ENCODE measurements at places on chromosomes 6 and 20. TPM values are rescaled to one million over a fixed set of nuclear protein-coding genes. Genes with fewer than 3 reads are reported as not detected.

Gene ETV7
- total RNA-seq = 4.6 TPM

- no peak for DNase-seq
These were observed 14.0 kb upstream of the SNAP91 start for GRCh38 chr6:83722876-83723275.

GRCh38 chr6:28634761-28635546, 109.3 kb downstream of the GPX5 start:
- DNase-seq = no peak

GRCh38 chr6:148500402-148500801, 157.8 kb downstream of the SASH1 start:
- no peak for DNase-seq

- peak; percentile 48 for DNase-seq
These were observed 595 bp downstream of the FBXO5 start for GRCh38 chr6:152981989-152982903.

DNA sequence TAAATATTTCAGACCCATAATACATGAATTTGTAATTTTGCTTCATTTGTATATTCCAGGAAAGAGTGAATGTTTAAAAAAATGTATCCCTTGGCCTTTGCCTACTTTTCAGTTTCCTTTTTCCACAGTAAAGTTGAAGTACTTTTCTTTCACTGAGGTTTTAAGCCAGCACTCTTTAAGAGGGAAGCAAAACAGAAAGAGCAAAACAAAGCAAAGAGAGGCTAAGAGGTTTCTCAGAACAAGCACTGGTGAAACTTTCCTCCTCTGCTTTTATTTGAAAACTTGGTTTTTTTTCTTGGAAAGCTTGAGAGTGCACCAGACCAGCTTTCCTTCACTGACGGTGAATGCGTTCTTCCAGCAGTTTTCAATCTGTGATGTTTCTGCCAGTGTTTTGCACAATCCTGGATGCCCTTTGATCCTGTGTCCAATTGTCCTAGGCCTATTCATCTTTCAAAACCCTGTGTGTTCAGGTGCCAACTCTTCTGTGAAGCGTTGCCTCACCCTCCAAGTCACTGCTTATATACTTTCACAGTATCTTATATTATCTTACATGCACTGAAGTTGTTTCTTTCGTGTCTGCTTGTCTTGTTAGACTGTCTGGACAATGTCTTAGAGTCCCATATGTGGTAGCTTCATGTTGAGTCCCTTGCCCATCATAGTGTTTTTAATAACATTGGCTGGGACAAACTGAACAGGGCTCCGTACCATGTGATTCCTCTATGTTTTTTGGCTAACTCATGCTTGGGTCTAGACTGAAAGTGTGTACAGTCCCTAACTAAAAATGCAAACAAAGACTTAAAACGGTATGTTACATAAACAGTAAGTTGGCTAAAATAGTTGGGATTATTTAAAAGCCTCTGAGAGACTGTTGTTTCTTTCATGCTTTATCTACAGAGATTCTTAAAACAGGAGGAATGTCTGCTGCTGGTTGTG, 1.9 kb downstream of the RNF217 start:
- no peak for DNase-seq

DNA sequence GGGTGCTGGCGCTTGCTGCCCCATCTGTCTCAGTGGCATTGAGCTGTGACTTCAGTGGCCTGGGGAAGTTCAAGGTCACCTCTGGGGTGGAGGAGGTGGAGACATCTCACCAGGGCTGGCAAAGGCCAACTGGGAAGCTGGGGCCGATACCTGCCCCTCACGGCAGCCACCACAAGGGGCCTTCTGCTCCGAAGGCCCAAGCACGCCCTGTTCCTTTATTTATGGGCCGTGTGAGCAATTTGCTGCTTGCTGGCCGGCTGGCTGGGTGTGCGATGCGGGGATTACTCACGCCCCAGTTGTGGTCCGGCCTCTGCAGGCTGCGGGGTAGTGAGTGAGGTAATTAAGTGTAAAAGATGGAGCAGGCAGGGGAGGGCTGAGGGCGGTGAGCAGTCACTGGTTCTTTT, 13.2 kb upstream of the SCRT2 start:
- DNase-seq = no peak

GRCh38 chr6:107267634-107268033, 152.3 kb upstream of the BEND3 start:
- no peak for DNase-seq

- no peak for DNase-seq
These were observed 22.4 kb upstream of the RALY start for GRCh38 chr20:33971147-33971975.

DNA sequence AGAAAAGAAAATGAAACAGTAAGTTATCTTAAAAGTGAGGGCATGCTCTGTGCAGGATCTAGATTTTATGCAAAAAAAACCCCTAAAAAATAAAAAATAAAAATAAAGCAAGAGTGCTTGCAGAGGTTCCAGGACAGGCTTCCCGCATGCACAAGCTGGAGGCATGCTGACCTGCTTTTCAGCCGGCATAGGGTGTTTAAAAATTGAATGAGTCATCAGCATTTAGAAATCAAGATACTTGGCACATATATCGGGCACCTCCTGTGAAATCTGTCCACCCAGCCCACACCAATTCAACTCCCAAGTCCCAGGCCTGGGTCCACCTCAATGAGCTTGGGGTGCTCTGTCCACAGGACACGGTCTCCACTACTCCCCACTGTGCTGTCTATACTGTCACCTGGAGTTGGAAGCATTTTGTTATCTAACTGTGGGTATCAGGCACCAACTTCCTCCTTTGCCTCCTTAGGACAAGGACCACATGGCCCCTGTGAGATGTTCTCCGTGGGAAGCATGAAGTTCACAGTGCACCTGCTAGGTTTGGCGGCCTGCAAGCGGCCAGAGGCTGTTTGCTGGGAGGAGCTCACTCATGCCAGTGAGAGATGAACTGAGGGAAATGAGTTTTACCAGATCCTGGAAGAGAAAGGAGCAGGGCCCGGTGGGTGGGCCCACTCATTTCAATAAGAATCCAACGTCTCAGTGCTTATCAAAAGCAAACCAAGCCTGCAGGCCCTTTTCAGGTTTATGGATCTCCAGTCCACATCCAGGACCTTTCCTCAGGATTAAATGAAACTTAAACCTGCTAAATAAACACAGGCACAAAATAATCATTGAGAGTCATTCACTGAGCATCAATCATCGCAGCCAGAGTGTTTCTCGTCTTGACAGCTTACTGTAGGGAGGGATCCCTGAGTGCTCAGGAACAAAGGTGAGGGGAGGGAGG, 121.1 kb downstream of the FOXA2 start:
- no peak for DNase-seq

GRCh38 chr6:161679980-161680538, 406.2 kb upstream of the AGPAT4 start:
- no peak for DNase-seq

DNA sequence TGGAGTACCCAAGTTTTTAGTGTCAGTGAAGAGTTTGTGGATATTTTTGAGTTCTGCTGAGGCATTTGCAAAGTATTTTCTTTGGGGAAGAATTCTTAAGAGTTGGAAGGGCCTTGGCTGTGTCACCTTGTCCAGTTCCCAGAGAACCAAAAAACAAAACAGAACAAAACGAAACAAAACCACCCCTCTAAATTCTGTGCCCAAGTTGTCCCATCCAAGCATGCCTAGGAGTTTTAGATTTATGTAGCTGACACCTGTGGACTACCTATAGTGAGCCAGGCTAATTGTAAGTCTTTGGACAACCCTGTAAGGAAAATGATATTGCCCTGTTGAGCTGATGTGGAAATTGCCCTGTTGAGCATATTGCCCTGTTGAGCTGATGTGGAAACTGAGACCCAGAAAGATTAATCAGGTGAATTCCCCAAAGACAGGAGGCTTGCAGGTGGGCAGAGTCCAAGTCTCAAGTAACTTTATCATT, 1.0 kb upstream of the ECI2 start:
- DNase-seq = no peak

DNA sequence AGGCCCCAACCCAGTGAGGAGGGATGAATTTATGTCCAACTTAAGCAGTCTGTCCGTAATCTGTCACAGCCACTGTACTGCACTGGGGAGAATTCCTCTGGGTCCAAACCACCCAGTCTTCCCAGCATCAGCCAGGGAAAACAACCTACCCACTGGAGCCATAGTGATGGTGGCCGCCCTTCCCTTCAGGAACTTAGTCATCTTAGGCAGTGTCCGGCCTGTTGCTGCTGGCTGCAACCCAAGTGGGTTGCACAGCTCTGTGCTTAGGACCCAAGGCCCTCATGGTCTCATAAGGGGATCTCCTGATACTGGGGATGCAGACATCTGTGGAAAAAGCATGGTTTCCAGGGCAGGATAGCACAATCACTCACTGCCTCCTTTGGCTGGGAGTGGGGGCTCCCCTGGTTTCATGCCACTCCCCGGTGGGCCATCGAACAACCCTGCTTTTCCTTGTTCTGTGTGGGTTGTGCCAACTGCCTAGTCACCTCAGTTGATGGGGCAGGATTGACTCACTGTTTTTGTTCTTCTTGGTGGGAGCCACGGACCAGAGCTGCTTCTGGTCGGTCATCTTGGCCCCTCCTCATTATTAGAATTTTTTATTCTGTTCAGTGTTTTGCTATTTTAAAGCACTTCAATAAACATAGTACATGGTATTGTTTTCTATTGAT, 591.9 kb downstream of the DOK5 start:
- DNase-seq = no peak

- DNase-seq = no peak
These were observed 94.2 kb downstream of the TFAP2C start for GRCh38 chr20:56723331-56723730.

- DNase-seq = peak; percentile 41
These were observed 66.8 kb downstream of the TBC1D7 start for GRCh38 chr6:13261464-13261994.

DNA sequence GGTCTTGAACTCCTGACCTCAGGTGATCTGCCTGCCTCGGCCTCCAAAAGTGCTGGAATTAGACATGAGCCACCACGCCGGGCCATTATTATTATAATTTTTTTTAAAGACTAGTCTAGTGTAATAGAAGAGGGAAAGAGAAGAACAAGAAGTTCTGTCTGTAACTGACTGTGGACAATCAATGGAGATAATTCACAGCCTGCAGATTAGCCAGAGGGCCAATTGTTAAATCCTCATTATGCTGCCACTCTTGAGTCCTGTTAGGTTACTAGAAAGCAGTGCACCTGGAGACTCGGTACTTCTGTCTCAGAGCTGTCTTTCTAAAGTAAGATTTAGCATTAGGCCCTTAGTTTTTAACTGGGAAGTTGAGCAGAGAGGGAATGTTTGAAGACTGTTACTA, 37.5 kb downstream of the CARMIL1 start:
- no peak for DNase-seq

- DNase-seq = no peak
These were observed 643.8 kb upstream of the AGPAT4 start for GRCh38 chr6:161917645-161918044.

Gene HCK
- total RNA-seq = not detected

DNA sequence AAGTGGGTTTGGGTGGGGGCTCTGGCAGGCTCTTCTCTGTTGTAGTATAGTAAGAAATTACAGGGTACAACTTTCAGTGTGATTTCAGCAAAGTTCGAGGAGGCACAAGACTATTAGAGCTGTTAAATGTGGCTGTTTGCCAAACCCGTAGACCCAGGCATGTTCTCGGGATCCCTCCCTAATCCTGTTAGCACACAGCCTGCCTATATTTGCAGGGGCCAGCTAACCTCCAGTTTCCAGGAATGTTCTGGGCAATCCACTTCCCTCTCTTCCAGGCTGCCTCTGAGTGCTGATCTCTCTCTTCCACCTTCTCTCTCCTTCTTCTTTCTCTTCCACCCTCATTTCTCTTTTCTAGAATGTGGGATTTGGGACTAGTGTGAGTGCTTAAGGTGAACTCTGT, 34.8 kb upstream of the ZFP64 start:
- DNase-seq = no peak

GRCh38 chr20:40697541-40697940, 8.5 kb upstream of the MAFB start:
- DNase-seq = no peak

DNA sequence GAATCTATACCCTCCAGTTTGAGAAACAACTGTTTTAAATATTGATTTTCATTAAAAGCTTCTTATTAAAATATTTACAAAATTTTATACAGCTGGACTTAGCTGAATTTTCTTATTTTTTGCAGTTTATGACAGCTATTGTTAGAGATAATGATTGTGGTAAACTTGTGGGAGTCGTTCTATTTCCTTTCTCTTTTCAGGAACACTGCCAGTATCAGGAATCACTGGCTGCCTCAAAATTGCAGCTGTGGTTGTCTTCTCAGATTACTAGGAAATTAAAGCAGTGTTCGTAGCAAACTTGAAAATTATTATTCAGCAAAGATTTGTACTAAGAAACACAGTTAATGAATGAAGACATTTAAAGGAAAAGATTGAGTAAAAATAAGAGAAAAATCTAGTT, 311.0 kb downstream of the CENPW start:
- DNase-seq = no peak

- DNase-seq = no peak
These were observed 483.2 kb downstream of the QKI start for GRCh38 chr6:163897669-163898068.

- DNase-seq = peak; percentile 57
These were observed 46.8 kb downstream of the CD24 start for GRCh38 chr6:106927531-106928398.

GRCh38 chr20:51022227-51022802, 592 bp downstream of the KCNG1 start:
- DNase-seq = no peak

Gene EEF1A2
- not detected for total RNA-seq

GRCh38 chr6:30741063-30741779, 1.3 kb downstream of the FLOT1 start:
- no peak for DNase-seq

Gene HCRTR2
- not detected for total RNA-seq

DNA sequence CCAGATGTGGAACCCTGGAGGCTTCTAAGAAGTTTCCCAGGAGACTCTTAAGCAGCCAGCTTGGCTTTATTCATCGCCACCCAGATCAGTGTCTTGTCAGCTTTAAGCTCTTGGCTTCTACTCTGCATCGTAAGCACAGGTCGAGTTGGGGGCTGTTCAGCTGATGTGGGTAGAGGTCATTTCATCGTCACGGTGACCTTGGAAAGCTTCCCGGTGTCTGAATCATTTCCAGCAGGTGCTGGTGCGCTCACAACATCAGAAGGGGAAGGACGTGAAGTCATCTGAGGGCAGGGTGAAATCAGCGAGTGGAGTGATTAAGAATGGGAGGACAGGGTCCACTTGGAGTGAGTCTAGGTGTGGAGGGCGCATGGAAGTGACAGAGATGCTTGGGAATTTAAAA, 112.6 kb downstream of the SASH1 start:
- no peak for DNase-seq

Gene MYT1
- not detected for total RNA-seq

- DNase-seq = no peak
These were observed 169.5 kb downstream of the PAX1 start for GRCh38 chr20:21874921-21875320.

GRCh38 chr20:63087236-63087871, 80.6 kb upstream of the BHLHE23 start:
- no peak for DNase-seq

Gene TBC1D22B
- total RNA-seq = 15.4 TPM

DNA sequence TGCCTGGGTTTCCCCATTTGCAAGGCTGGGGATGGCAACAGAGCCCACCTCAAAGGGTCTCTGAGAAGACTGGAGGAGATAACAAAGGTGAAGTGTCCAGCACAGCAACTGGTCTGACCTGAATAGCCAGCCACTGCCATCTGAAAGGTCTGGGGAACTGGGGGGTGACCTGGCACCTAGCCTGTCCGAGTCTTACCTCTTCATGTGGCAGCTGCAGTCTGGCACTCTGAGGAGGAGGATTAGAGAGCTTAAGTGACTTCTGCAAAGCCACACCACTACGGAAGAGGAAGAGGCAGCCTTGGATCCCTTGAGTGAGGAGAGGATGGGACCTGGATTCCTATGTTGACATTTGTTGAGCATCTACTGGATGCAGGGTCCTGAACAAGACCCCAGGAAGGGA, 22.2 kb downstream of the C20orf203 start:
- DNase-seq = no peak

Gene NRSN1
- not detected for total RNA-seq

Gene XKR7
- total RNA-seq = not detected

All from activated CD8-positive, alpha-beta T cell treated with anti-CD3 and anti-CD28 coated beads, Interleukin-2, amount 10 ng/mL, durations not matched to agents 7 days and 5 days (primary cell).